ENCODE measurements at places on chromosomes 6 and 20. TPM values are rescaled to one million over a fixed set of nuclear protein-coding genes. Genes with fewer than 3 reads are reported as not detected.

DNA sequence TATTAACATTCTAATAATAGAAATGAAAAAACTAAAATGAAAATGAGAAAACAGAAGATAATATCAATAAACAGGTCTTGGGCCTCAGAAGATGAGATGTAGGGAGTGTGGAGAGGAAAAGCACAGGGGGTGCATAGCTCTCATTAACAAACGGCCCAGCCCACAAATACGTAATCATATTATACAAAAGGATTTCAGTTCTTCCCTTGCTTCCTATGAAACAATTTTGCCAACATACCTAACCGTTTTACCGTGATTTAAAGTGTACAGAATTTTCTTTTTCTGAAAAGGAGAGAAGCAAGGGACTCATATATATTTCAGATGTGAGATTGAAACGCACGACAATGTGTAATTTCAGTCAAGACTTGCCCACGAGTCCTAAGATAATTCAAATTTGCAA lies 136.0 kb downstream of the HFE start:
- DNase-seq, result no peak

DNA sequence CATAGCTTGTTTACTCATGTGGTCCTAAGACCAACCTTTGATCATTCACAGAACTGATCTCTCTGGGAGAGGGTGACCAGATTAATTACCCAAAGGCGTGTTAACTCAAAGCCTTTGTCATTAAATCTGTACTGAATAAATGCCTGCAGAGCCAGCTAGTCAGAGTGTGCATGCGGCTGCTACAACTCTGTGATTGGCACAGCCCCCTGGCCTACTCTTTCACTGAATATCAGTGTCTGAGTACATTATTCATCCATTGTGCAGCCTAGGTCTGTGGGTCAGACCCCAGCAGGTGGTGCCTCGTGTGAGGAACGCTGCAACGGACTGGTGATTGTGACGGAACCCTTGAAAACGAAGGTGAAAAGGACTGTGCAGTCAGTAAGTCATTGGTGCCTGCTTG lies 663.6 kb downstream of the PHF3 start:
- no peak for DNase-seq

DNA sequence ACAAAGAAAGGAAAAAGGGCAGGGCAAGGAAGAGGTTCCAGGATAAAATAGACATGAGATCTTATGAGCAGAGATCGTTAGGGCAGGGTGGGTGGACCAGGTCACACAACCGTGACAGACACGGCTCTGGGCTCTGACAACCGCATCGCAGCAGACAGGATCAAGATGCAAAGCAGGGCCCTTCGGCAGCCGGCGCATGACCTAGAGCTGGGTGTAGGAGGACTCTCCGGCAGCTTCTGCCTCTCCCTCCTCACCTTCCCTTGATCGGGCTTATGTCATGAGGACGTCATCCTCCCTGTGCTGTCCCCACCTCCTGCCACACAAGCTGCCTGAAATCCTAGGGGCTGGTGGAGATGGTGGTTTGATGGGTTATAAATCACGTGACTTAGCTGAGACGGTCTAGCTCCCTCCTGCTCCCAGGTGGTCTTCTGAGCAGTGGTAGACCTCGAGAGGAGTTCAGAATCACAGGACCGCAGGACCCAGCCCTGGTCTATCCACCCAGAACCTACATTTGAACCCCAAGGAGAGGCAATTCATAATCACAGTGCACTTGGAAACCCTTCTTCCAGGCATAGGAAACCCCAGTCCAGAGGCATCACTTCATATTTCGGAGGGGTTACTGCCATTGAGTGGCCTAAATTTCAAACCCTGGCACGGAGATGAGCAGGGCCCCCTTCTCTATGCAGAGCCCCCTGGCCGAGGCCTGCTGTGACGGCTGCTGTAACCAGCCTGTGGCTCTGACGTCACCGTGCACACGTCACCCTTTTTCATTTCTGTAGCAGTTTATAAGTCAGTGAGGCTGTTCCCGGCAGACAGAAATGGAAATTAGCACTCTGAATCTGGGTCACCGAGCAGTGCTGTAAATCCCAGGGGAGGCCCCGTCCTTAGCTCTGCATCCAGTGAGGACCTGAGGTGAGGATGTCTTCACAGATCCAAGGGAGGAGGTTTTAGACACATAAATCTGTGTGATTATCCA lies 8.7 kb upstream of the CCR6 start:
- no peak for DNase-seq

DNA sequence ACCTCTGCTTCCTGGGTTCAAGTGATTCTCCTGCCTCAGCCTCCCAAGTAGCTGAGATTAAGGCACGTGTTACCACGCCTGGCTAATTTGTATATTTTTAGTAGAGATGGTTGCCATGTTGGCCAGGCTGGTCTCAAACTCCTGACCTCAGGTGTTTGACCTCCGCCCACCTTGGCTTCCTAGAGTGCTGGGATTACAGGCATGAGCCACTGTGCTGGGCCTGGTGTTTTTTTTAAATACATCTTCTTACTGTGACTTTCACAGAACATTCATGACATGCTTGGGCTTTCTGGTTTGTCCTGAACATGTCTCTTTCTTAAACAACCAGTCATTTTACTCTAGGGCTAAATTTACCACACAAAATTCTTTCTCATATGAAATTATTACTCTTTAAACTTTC lies 34.7 kb upstream of the FAM8A1 start:
- no peak for DNase-seq

DNA sequence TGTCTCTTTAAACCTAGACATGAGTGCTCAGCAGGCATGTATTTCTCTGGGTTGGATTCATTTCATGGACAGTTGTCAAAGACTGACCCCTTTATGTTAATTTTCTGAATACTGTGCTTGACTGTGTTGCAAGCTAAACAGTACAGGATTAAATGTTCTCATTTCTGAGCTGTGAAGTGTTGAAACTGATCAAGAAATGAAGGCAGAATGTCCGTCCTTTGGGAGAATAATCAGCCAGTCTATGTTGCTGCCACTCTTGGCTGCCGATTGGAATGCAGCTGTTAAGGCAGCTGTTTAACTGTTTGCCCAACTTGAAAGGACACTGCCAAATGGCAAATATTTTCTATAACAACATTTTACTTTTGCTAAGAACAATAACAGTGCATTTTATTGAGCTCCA lies 87.3 kb downstream of the CEP57L1 start:
- DNase-seq, result no peak

Gene GSTA1
- total RNA-seq, result not detected

Gene EYA2
- total RNA-seq, result not detected

Gene GRIK2
- total RNA-seq, result 10.8 TPM

DNA sequence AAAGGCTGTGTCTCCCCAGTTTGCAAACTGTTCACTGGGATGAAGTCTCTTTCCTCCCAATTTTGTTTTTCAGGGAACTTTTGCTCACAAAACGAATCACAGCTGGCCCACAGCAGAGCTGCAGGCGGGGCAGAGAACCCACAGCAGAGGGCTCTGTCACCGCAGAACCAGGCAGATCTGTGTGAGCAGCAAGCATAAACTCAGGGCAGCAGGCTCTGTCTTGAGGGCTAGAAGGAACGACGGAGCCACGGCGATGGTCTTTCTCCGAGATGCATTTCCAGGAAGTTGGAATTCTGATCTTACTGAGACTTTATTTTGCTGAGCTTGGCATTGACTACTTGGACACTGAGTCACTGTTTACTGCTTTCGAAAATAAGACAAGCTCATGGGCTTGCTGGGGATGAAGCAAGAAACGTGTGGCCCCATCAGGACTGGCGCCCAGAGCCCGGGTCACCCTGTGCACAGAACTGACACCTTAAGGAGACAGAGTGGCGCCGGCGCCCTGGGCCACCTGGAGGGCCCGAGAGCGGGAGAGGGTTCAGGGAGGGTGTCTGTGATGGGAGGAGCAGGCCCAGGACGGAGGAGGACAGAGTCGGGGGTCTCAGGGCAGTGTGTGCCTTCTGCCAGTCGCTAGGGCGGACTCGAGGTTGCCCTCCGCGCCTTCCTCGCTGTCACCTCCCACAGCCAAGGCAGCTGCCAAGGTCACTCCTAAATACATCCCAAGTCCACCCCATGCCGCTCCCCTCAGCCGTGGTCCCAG lies 106.3 kb upstream of the NXT1 start:
- peak; percentile 80 for DNase-seq

DNA sequence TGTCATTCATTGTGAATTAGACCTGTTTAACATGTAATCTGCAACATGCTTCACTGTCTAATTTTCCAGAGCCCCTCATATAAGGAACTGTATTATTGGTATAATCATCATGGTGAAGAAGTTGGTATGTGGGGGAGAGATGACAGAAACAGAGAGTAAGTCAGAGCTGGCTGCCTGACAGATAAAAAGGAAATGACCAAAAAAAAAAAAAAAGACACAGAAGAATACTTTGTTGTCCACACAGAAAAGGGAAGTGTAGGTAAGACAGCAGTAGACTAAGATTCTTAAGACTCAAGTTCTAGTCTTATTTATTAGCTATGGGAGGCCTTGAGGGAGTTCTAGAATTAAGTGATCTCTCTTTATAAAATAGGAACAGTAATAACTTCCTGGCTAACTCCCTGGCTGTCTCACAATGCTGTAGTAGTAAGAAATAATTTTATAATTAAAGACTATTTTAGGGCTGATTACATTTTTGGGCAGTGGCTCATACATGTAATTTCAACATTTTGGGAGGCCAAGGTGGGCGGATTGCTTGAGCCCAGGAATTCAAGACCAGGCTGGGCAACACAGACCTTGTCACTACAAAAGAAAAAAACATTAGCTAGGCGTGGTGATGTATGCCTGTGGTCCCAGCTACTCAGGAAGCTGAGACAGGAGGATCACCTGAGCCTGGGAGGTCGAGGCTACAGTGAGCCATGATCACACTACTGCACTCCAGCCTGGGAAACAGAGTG lies 102.5 kb downstream of the PRL start:
- DNase-seq, result no peak

GRCh38 chr20:42906120-42906519 lies 283.6 kb downstream of the PTPRT start:
- no peak for DNase-seq

DNA sequence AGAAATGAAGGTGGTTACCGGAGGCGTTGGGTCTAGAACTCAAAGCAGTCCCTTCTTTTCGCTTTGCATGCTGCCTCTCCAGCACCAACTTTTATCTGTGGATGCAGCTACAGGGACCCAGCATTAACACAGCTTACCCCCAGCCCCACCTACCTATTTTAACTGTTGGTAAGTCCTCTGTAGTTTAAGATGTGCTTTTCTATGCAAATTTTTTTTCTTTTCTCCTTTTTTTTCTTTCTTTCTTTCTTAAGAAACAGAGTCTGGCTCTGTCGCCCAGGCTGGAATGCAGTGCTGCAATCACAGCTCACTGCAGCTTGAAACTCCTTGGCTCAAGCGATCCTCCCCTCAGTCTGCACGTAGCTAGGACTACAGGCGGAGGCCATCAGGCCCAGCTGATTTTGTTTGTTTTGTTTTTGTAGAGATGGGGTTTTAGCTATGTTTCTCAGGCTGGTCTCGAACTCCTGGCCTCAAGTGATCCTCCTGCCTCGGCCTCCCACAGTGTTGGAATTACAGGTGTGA lies 6.5 kb upstream of the USP45 start:
- DNase-seq, result no peak

DNA sequence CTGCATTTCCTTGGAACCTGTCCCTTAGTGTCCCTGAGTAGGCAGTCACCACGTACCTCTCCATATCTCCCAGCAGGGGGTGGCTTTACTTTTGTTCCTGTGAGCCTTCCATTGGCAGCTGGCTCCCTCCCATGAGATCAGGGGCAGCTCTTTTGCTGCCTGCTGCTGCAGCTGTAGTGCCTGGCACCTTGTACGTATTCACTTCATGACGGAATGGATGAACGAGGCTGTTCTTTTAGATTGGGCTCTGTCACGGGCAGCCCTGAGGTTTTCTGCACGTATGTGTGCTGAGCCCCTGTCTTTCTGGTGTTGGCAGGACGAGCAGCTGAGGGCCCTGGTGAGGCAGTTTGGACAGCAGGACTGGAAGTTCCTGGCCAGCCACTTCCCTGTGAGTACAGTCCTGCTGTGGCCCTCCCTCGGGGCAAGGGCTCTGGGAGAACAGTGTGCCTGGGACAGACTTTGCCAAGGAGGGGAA lies 14.6 kb downstream of the MYBL2 start:
- DNase-seq, result no peak

- no peak for DNase-seq
These were observed 2.1 kb downstream of the EPM2A start for GRCh38 chr6:145733207-145733606.

Gene DLK2
- total RNA-seq, result not detected

DNA sequence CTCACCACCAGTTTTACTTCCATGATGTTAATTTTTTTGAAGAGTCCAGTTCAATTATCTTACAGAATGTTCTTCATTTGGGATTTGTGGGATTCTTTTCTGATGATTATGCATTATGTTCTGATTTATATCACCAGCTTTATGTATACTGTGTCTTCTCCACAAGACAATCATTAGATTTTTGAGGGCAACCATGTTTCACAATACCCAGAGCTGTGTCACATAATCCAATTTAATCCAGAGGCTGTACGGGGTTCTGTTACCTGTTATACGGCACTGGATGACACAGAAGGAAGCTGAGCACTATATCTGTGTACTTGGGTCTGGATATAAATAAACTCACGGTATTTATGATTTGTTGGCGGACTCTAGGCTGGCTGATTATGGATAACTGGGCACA lies 41.6 kb upstream of the RPN2 start:
- no peak for DNase-seq

GRCh38 chr20:1528811-1529210 lies 28.7 kb downstream of the SIRPD start:
- DNase-seq, result no peak

Gene FBXL4
- 16.6 TPM for total RNA-seq

DNA sequence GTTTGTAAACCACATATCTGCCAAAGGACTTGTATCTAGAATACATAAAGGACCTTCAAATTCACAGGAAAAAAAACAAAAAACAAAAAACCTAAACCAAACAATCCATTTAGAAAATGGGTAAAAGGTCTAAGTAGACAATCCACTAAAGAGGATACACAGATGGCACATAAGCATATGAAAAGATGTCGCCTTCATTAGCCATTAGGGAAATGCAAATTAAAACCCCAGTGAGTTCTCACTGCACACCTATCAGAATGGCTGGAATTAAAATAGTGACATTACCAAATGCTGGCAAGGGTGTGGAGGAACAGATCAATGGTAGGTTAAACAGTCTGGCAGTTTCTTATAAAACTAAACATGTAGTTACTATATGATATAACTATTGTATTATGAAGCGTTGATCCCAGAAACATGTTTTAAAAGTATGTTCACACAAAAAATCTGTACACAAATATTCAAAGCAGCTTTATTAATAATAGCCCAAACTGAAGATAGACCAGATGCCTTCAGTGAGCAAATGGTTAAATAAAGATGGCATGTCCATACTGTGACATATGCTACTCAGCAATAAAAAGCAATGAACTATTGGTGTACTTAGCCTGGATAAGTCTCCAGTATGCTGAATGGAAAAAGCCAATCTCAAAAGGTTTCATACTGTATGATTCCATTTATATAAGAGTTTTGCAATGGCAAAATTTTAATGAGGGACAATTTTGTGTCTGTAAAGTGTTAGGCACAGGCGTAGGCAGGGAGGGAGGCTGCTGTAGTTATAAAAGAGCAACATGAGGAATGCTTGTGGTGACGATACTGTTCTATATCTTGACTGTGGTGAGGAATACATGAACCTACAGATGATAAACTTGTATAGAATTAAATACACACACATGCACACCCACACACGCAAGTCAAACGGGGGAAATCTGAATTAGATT lies 43.9 kb downstream of the PLCB1 start:
- DNase-seq, result no peak

All from osteocyte (in vitro differentiated cells).